ENCODE measurements at places on chromosomes 2 and 18. TPM values are rescaled to one million over a fixed set of nuclear protein-coding genes. Genes with fewer than 3 reads are reported as not detected.

The FBXO36 gene
- total RNA-seq: 1.8 TPM

DNA sequence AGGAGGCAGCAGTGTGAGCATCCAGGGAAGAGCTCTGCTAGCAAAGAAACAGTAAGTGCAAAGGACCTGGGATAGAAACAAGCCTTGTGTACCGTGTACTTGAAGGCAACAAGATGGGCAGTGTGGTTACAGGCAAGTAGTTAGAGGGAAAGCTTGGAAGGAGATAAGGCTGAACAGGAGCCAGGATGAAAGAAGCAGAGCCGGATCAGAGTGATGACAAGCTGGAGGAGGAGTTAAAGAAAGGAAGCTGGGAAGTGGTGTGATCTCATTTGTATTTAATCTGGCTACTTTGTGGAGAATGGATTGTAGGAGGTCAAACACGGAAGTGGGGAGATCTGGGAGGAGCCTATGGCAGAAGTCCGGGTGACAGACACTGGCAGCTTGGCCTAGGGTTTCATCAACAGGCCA, 44.7 kb upstream of the VPS54 start:
- no peak for DNase-seq

GRCh38 chr2:100895402-100895801, 75.5 kb downstream of the NPAS2 start:
- no peak for DNase-seq

GRCh38 chr18:57666818-57667497, 45.3 kb upstream of the NARS1 start:
- DNase-seq: no peak

All from epithelial cell of proximal tubule (primary cell).